COLO829 (cell line): ENCODE measurements at places on chromosomes 11 and 22.

DNA sequence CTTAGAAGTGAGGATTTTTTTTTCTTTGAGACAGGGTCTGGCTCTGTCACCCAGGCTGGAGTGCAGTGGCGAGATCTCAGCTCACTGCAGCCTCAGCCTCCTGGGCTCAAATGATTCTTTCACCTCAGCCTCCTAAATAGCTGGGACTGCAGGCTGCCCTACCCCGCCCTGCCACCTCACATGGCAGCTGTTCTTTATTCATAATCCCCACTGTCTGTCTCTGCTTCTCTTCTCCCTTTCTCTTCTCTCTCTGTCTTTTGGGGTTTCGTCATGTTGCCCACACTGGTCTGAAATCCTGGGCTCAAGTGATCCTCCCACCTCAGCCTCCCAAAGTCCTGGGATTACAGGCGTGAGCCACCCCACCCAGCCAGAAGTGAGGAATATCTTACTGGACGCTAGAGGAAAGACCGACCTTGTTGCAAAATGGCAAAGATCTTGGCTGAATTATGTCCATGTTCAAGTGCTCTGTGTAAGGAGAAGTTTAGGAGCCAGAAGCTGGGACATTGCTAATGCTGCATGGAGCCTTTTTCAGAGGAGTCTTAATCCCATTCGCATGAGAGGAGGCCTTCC, 21.9 kb downstream of the KRTAP5-5 start:
- no peak for DNase-seq

DNA sequence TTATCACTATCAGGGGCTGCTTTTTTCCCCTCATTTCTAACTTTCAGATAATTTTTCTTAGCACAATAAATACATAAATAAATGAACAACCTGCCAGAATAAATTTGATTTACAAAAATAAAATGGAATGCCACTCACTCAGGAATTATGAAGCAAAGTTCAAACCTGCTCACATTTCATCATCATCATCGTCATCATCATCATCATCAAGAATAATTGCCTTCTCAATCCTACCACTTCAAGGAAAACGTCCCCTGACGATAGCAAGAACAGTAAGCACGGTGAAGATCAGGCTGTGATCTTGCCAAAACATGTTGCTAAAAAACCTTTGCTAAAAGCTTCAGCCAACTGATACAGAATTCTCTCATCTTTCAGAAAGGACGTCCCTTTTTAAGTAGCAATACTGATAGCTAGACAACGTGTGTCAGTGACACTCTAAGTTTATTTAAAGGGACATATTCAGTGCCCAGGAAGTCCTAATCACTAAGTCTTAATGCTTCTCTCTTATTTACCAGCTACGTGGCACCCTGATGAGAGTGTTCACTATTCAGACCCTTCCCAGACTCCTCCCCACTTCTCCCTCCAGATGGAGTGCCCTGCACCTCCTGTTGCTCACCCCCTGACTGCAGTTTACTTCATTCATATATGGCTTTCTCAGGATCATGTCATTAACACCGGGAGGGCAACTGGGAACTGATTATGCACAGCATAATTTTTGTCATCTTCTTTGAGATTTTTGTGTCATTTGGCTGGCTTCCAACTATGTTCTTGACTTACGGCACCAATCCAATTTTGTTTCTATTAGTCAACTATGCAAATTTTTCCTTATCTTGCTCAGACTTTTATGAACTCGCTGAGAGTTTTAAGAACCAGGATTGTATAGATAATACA, 200.1 kb upstream of the GUCY1A2 start:
- no peak for DNase-seq

- no peak for DNase-seq
Measured at GRCh38 chr22:20207277-20208025, 56.6 kb upstream of the CCDC188 start.

DNA sequence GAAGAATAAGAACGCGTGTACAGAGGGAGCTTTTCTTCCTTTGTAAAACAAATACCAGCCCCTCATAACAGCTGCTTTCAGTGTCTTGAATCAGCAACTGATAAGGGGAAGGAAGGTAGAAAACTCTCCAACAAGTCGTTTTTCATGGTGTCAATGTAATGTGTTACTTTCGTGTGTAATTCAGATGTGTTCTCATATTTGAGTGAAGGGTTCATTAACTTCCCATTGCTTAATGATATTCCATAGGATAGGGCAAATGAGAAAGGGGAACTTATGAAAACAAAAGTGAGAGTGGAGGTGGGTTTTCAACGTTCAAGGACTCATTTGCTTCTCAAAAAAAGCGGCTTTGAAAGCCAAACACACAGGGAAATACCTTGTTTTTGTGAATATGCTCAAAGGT, 452.1 kb downstream of the NTM start:
- no peak for DNase-seq

DNA sequence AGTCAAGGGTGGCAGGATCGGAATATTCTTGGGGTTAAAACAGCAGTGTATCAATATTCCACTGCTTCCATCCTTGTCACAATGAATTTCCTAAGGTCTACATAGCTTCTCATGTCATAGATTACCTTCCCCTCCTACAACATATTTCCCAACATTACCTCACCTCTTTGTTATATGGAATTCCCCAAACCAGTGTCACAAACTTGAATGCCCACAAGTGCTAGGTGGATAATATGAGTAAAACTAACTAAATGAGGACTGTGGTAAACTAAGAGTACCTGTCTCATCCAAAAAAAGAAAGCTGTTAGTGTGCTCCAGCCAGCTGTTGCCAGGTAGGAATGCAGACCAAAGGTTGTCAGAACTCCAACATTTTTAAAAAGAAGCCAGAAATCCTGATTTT, 17.0 kb upstream of the NUCB2 start:
- no peak for DNase-seq

DNA sequence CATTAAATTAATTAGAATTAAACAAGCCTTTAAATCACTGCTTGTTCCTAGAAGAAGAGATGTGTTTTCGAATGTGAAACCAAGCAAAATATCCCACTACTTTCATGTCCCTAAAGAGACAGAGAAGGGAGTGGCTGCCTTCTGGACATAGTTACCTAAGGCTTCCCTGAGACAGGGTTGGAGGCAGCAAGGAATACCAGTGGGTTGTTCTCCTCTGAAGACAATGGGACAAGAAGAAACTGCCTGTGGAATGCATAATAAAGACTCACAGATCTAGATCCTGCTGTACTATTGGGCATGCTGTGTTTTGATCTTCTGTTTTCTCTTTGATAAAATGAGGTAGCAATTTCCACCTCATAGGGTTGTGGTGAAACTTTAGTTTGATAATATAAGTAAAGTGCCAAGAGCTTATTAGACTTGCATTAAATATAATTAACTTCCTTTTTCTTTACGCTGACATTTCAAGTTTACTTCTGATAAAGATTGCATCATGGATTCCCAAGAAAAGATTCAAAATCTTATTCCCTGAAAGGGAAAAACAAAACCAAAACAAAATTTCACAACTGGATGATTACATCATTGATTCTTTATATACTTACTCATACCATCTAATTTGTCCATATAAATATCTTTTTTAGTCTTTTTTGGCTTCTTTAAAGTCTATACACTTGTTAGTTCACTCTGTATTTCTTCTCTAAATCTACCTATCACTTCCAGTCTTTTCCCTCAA, 621.3 kb downstream of the ETS1 start:
- no peak for DNase-seq

DNA sequence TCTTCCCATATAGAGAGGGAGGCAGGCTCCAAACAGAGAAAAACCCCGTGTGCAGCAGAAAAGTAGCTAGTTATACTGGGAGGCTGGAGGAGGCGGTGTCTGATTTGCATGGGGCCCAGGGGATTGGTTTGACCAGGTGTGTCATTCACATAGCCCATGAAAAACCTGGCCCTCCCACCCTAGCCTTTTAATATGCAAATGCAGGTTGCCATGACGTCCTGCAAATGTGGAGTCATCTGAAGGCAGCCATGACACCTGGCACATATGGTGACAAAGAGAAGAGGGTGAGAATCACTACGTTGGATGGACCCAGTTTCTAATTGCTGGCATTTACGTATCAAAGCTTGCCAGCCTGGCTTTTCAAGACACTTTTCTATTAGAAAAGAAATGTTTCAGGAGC, 57.8 kb downstream of the FAM181B start:
- DNase-seq: no peak
